ENCODE measurements at places on chromosomes 6 and 20.

GRCh38 chr6:147528511-147529145 lies 20.1 kb downstream of the SAMD5 start:
- DNase-seq, result no peak

- DNase-seq, result no peak
Measured at GRCh38 chr6:45614488-45615285, 237.0 kb upstream of the SUPT3H start.

- DNase-seq, result no peak
Measured at GRCh38 chr20:37397076-37397953, 51.4 kb downstream of the SRC start.

DNA sequence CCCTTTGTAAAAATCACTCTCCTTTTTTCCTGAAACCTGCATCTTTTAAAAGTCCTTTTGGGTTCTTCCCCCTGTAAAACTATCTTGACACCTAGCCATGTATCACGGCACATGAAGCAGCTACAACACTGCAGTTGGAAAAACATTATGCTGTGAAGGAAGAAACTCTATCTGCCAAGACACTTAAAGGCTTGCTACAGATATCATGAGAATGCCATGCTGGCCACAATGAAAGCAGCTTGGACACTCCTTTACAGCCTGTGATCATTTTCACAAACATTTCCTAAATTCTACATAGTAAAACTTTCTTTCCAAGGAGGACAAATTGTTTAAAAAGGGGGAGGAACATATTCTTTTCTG lies 31.8 kb downstream of the CNKSR3 start:
- no peak for DNase-seq

- DNase-seq, result no peak
Measured at GRCh38 chr6:159232751-159233150, 63.6 kb downstream of the FNDC1 start.
